A549 treated with dexamethasone at 1 μM for 4 hours (cell line): ENCODE measurements at places on chromosomes 6 and 20. TPM values are rescaled to one million over a fixed set of nuclear protein-coding genes. Genes with fewer than 3 reads are reported as not detected.

Gene PPP1R16B
- 0.11 to 0.19 TPM (median 0.13 TPM) in 5 replicates for total RNA-seq

Gene BTN1A1
- not detected in 5 replicates for total RNA-seq

Gene BTBD3
- 12.5 to 17.8 TPM (median 16.2 TPM) in 5 replicates for total RNA-seq

Gene TPMT
- total RNA-seq, result 5.7 to 6.5 TPM (median 6.1 TPM) in 5 replicates
